ENCODE measurements at places on chromosomes 5 and 9.

GRCh38 chr5:96157077-96157780 is 195.6 kb upstream of the ELL2 start:
- no peak for DNase-seq

- DNase-seq, result no peak
Measured at GRCh38 chr5:73673161-73673591, 47.2 kb downstream of the ARHGEF28 start.

GRCh38 chr5:60851626-60852025 is 7.6 kb upstream of the ELOVL7 start:
- DNase-seq, result no peak

DNA sequence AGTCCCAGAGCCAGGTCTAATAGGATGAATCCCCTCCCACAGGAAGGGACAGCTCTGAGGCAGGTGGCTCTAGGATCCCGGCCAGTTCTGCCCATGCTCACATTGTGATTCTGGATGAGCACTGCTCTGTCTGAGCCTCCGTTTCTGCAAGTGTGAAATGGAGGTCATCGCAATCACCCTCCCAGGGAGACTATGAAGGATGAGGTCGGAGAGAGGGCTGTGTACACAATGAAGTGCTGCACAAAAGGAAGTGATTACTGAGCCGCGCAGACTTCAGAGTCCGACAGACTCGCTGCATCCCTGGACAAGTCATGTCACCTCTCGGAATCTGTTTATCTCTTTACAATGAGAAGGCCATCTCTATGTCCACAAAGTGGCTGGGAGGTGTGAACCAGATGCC is 21.7 kb downstream of the LHX6 start:
- DNase-seq, result no peak

GRCh38 chr5:90301248-90301647 is 108.3 kb downstream of the CETN3 start:
- no peak for DNase-seq

DNA sequence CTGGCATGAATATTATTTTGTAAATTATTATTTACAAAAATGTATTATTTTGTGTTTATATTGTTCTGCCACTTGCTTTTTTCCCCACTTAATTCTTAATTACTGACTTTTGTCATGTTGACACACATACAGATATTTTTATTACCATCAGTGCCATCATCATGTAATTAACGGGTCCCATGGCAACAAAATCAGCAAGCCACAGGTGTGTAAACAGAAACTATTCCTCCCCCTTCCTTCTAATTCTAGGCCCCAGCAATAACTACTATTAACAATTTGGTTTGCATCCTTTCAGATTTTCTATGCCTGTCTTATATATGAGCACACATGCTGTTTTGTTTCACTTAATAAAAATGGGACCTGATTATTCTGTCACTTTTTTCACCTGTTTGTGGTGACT is 29.3 kb downstream of the CYFIP2 start:
- DNase-seq, result no peak

- DNase-seq, result no peak
Measured at GRCh38 chr9:137456061-137456863, 2.9 kb downstream of the NSMF start.

DNA sequence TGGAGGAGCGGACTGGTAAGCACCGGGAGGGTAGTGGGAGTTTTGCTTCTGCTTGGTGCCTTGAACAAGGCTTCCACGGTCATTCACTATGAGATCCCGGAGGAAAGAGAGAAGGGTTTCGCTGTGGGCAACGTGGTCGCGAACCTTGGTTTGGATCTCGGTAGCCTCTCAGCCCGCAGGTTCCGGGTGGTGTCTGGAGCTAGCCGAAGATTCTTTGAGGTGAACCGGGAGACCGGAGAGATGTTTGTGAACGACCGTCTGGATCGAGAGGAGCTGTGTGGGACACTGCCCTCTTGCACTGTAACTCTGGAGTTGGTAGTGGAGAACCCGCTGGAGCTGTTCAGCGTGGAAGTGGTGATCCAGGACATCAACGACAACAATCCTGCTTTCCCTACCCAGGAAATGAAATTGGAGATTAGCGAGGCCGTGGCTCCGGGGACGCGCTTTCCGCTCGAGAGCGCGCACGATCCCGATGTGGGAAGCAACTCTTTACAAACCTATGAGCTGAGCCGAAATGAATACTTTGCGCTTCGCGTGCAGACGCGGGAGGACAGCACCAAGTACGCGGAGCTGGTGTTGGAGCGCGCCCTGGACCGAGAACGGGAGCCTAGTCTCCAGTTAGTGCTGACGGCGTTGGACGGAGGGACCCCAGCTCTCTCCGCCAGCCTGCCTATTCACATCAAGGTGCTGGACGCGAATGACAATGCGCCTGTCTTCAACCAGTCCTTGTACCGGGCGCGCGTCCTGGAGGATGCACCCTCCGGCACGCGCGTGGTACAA is 556 bp downstream of the PCDHGC3 start:
- peak; percentile 20 for DNase-seq

GRCh38 chr9:75389101-75389500 is 300.8 kb downstream of the OSTF1 start:
- no peak for DNase-seq

DNA sequence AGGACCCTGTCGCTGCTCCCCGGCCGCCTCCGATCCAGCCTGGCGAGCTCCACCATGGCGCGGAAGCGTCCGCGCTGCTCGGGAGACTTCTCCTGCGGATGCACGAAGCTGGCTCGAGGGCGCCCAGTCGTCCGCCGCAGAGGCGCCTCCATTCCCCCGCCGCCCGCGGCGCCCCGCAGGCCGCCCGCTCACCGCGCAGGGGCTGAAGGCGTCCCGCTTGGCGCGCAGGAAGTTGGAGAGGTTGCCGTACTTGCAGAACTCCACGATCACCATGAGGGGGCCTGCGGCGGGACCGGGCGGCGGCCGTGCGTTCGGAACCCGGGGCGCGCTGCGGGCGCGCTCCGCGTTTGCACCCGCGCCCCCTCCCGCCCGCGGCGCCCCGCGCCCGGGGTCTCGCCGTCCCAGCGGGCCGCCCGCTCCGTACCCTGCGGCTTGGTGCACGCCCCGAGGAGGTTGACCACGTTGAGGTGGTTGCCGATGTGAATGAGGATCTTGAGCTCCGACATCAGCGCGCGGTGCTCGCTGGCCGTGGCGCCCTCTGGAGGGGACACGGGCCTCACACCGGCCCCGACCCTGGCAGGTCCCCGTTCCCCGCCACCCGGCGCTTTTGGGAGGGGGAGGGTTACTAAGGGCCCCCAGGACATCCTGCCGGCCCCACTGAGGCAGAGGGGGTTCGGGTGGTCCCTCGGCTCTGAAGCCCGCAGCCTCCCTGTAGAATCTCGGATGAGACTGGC is 27.7 kb upstream of the SCGB3A1 start:
- peak; percentile 54 for DNase-seq

DNA sequence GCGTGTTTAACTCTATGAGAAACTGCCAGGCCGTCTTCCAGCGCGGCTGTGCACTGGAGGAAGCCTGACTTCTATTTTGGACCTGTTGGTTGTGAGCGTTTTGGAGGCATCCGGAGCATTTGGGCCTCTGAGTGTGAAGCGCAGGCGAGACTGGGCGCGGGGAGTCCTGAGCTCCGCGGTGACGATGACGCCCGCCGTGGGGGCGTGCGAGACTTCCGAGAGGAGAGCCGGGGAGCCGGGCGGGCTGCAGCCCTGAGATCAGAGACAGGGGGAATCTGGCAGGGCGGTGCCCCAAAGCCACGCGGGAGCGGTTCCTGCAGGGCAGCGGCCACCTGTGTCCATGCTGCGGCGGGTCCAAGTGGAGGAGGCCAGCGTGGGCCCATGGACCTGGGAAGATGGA is 47.4 kb downstream of the NTNG2 start:
- DNase-seq, result no peak

- DNase-seq, result no peak
Measured at GRCh38 chr9:26263478-26263877, 585.2 kb upstream of the TUSC1 start.

- no peak for DNase-seq
Measured at GRCh38 chr9:118595719-118596305, 773.4 kb downstream of the BRINP1 start.

DNA sequence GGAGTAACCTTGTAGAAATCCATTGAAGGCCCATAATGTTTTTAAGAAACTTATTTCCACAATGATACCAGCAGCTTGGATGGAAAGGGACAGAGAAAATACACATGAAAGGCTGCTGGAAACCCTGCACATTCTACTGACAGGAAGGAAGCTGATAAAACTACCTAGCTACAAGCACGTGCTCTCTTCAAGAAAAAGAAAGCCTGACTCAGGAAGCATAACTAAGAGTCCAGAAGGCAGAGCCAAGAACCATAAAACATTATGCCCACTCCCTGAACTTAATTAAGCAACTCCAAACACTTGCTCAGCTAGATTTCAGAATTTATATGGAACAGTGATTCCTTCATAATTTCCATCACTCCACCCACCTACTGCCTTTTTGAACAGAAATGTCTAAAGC is 430.8 kb downstream of the SEMA5A start:
- no peak for DNase-seq

DNA sequence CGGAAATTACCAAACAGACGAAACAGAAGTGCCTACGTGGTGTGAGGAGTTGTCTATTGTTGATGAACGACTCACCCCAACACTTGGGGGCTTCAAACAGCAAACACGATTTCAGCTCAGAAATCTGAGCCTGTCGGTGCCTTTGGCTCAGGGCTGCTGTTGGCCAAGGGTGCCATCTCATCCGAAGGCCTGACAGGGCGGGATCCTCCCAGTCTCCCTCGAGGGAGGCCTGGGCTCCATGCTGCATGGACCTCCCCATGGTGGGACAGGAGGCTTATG is 1.3 kb downstream of the LRRC14B start:
- no peak for DNase-seq

GRCh38 chr5:1009359-1010180 is 968 bp downstream of the NKD2 start:
- no peak for DNase-seq

DNA sequence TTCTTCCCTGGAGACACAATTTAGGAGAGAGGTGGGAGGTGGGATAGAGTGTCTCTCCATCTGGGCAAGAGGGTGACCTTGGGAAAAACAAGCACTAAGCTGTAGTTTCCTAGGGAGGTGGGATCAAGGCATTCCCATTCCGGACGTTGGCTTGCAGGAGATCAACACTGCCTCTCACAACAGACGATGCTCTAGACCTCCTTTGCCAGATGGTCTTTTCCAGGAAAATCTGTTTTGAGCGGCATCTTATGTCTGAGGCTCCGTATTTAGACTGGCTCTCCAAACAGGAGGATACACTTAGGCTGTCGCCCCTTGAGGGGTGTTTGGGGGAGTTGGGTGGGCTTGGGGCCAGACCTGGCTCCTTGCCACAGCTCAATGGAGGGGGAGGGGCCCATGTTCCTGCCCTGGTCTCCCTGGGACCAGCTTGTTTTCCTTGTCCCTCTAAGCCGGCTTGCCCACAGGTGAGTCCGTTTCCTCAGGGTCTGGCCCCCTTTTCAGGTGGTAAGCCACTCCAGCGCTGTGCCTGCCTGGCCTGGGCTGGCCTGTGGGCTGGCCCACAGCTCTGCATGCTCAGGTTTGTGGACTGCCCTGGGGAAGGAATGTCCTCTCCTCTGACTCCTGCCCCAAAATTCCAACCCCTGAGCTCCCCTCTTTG is 2.4 kb downstream of the PSD2 start:
- no peak for DNase-seq

DNA sequence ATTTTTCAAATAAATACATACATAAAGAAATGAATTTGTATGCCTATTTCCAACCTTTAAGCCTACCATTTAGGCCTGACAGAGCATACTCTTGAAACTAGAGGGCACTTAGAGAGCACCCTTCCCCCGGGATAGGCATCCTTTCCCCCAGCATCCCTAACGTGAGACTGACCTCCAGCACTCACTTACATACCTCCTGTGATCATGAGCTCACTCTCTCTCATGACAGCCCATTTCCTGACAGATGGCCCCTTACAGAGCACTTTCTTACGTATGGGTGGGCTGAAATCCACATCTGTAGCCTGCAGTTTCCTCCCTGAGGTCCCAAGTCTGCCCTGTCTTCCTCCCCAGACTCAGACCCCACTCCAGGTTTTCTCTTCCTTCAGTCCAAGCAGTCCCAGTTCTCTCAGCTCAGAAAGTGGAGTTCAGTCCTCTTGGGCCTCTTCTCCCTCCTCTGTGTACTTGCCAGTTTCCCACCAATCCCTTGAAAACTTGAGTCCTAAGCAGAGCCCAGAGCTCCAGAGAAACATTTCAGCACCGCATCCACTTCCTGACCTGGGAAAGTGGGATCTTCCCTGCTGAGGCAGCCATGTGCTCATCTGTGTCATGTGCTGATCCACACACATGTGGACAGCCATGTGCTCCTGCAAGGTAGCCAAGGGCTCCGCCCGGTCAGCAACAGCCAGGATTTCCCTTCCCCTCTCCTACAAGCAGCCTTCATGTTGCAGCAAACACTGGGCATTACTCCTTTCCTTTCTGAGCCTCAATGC is 2.2 kb upstream of the CDX1 start:
- DNase-seq, result no peak

DNA sequence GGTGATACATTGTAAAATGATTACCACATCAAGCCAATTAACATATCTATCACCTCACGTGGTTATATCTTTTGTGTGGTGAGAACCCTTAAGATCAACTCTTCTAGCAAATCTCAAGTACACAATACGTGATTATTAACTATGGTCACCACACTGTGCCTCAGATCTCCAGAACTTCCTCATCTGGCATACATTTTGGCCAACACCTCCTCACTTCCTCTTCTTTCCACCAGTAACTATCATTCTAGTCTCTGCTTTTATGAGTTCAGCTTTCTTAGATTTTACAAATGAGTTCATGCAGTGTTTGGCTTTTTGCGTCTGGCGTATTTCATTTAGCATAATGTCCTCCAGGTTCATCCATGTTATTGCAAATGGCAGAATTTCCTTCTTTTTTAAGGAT is 35.8 kb downstream of the PRKACG start:
- no peak for DNase-seq

- DNase-seq, result no peak
Measured at GRCh38 chr9:128102196-128102595, 25.3 kb downstream of the PTGES2 start.

- DNase-seq, result no peak
Measured at GRCh38 chr5:112248623-112249022, 170.5 kb downstream of the EPB41L4A start.

GRCh38 chr9:80492221-80492620 is 920.5 kb downstream of the TLE4 start:
- no peak for DNase-seq

DNA sequence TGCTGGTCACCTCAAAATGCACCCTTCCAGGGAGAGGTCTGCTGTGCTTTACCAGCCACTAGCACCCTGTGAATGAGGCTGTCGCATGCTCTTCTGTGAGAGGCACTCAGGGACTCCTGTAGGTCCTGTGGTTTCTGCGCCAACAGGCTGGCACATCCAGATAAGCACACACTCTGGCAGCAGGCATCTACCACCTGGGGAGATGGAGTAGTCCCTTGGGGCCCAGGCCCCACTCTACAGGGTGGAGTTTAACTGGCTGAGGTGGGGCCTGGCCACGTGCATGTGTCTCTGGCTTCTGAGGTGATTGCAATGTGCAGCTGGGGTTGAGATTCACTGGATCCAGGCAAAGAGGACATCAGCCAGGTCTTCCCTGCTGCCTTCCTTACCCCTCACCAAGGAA is 32.3 kb downstream of the TMEM174 start:
- DNase-seq, result no peak

GRCh38 chr9:90979138-90979551 is 177.5 kb downstream of the SYK start:
- DNase-seq, result no peak

All from stimulated activated naive CD8-positive, alpha-beta T cell treated with anti-CD3 and anti-CD28 coated beads, Interleukin-15, Interleukin-2, amounts not matched to agents 100 U/mL and 50 U/mL, for 24 hours (primary cell).